CD8-positive, alpha-beta T cell (primary cell): ENCODE measurements at places on chromosomes 5 and 9.

GRCh38 chr9:124395826-124396225 lies 19.4 kb downstream of the PSMB7 start:
- DNase-seq = no peak

DNA sequence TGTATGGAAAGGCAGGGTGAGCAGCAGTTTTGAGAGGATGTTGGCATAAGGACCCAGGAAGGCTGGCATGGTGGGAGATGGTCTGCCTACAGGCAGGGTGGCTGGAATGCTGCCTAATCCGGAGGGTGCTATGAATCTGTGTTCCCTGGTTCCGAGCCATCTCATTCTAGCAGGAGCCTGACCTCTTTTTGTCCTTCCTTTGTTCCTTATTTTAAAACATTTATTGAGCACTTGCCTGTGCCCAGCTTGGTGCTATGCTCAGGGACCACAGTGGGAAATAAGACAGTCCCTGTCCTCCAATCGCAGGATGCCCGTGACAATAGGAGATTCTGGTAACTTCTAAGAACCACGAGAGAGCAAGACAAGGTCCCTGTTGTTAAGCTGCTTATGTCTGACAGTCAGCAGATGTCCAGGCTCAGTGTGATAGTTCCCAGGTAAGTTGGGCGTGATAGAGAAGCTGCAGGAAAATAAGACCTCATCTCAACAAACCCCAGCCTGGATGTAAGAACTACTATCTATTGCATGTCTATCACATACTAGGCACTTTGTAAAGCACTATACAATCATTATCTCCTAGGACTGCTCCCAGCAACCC lies 9.1 kb upstream of the ZBTB34 start:
- DNase-seq = no peak

GRCh38 chr9:78676009-78676408 lies 379.1 kb downstream of the PSAT1 start:
- no peak for DNase-seq

GRCh38 chr9:83430681-83431080 lies 107.5 kb downstream of the FRMD3 start:
- no peak for DNase-seq

DNA sequence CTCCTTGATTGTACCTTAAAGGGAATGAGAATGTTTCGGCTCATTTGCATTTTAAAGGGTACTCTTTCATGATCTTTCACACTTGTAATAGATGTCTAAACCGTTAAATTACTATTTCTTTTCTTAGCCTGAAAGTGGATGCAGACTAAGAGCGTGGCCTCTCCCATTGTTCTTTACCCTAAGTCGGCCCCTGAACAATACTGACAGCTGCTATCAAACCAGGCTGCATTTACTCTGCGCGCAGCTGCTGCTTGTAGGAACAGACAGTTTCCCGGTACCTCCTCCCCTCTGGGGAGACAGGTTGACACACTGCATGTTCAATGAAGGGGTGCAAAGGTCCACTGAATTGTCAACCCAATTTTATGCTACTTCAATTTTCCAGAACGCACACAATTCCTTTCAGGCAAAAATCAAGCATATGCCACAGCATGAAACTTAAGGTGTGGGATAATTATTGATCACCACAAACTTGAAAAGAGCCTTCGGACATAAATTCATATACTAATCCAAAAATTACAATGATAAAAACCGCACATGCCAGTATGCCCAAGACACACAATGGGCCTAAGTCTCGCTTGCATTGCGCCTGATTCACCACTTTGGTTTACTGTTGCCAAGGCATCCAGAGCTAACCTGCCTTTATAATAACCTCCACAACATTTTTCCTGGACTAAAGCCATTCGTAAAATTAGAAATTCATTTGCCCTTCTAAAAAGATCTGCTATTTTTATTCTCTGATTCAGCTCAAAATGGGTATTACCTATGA lies 39.7 kb downstream of the TLE1 start:
- no peak for DNase-seq

DNA sequence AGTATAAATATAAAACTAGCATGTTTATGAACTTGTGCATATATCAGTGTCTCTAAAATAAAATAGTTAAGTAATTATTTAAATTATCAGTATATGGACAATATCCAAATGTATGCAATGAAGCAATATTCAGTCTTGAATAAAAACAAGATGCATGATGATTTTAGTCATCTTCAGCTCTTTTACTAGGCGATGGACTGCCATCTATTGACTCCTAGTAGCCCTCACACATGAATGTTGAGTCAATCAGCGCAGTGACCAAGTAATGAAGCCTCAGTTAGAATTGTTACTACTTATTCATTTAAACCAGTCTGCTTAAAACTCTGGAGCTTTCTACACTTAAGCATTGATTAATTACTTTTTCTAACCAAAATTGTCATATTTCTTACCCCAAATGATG lies 92.9 kb upstream of the GRHPR start:
- no peak for DNase-seq

DNA sequence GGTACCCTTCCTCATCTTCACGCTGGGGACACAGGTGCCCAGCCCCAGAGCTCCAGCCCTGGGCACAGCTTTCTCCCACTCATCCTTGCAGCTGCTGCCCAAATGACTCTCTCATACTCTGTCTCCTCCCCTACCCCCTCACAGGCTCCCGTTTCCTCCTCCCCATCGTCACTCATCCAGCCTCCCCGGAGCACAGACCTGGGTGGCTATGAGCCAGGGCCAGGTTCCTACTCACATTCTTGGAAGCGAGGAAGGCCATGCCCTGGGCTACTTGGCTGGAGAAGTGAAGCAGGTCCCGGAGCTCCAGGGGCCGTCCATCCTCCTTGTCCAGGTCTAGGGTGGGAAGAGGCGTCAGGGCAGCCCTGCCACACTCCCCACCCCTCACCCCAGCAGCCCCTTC lies 29.3 kb downstream of the CSF1R start:
- DNase-seq = no peak

- no peak for DNase-seq
Measured at GRCh38 chr5:76794871-76795270, 24.0 kb upstream of the F2RL1 start.

GRCh38 chr9:13607481-13608441 lies 328.3 kb upstream of the MPDZ start:
- no peak for DNase-seq

DNA sequence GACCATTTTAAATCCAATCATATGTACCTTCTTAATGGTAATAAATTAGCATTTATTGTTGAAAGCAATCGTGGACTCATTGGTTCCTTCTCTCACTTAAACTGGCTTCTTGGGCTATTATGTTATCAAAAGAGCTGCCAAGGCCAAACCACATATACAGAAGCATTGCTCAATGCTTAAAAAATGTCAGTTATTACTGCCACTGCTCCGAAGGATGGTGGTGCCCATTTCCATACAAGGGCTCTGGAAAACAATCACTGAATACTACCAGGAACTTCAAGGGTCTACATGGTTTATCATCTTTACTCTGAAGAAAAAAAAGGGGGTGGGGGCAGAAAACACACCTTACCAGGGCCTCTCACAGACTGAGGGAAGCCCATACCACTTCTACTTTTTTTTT lies 104.3 kb downstream of the GNAQ start:
- no peak for DNase-seq

DNA sequence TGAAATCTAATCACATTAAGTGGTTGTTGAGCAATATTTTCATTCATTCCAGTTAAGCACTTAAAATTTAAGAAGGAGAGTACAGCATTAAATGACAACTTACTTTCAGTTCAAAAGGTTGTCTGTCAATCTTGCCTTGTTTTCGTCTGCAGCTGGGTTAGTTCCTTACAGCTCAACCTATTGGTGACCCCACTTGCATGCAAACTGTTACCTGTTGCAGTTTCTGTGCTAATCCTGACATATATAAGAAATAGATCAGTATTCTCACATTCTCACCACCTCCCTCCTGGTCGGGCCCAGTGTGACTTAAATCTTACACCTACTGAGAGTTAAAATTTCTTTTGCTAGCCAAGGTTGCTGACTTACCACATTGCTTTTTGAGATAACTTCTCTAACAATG lies 191.8 kb upstream of the SMC2 start:
- no peak for DNase-seq

DNA sequence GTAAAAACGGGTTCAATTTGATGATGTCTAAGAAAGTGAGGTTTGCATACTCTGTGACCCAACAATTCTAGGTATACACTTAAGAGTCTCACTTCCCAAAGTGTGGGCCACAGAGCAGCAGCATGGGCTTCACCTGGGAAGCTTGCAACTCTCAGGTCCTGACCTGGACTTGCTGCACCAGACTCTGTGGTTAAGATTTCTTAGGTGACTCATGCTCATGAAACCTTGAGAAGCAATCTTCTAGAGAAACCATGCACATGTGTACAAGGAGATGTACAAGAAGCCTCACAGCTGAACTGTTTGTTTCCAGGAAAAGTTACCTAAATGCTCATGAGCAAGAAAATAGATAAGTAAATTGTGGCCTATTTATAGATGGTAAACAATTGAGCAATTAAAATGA lies 30.0 kb downstream of the DNAJC21 start:
- no peak for DNase-seq
